Transverse colon (tissue), 4 donors: ENCODE measurements at places on chromosomes 13 and 19. TPM values are rescaled to one million over a fixed set of nuclear protein-coding genes. Genes with fewer than 3 reads are reported as not detected.

The ZNF90 gene
- total RNA-seq, result 3.4 TPM

The SIGLEC10 gene
- 3.7 TPM for total RNA-seq

The CCL25 gene
- not detected for total RNA-seq

- DNase-seq, result no peak
These were observed 279.1 kb downstream of the FGF9 start for GRCh38 chr13:21949818-21950429.

GRCh38 chr13:51643882-51644281 is 59.6 kb downstream of the WDFY2 start:
- DNase-seq, result no peak

DNA sequence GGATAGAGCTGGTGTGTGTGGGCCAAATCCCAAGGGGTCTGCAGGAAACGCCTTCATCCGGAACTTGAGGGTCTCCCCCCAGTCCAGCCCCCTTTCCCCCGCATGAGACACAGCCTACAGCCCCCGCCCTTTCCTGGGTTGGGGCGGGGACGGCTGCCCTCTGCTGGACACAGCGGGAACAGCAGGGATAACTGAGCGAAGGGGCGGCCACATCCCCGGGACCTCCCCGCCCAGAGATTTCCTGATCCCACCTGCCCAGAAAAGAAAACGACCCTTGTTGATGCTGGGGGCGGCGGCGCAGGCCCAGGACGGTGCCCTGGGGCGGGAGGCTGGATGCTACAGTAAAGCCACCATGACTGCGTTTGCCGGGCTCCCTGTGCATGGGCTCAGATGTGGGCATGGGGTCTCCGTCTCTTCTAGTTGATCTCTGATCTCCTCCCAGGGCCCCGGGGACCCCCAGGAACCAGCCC is 14.2 kb downstream of the ONECUT3 start:
- DNase-seq, result peak; percentile 46

- DNase-seq, result peak; percentile 88
These were observed 1.5 kb upstream of the FTL start for GRCh38 chr19:48963371-48964204.

DNA sequence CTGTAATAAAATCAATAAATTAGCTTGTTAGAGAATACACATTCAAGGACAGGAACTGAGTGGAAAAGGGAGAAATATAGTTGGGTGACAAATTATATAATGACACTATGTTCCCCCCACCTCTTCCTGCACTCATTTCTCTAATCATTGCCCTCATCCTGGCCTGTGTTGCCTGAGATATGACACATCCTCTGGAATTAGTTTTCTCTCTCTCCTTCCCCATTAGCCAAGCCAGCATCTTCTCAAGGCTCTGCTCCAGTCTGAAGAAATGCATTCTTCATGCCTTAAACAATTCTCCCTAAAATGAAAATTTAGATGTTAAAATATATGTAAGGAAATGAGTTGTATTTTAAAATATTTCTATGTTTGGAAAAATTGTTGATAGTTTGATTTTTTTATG is 280.3 kb downstream of the POU4F1 start:
- DNase-seq, result no peak

- DNase-seq, result no peak
These were observed 10.2 kb downstream of the ENOX1 start for GRCh38 chr13:43776501-43777079.
